T-helper 1 cell (primary cell): ENCODE measurements at places on chromosomes 7 and 10.
A peak's percentile ranks its signal among the peaks of the same experiment; 100 is the strongest.

- DNase-seq, result no peak
Measured at GRCh38 chr7:78429878-78430277, 631.3 kb downstream of the PHTF2 start.

DNA sequence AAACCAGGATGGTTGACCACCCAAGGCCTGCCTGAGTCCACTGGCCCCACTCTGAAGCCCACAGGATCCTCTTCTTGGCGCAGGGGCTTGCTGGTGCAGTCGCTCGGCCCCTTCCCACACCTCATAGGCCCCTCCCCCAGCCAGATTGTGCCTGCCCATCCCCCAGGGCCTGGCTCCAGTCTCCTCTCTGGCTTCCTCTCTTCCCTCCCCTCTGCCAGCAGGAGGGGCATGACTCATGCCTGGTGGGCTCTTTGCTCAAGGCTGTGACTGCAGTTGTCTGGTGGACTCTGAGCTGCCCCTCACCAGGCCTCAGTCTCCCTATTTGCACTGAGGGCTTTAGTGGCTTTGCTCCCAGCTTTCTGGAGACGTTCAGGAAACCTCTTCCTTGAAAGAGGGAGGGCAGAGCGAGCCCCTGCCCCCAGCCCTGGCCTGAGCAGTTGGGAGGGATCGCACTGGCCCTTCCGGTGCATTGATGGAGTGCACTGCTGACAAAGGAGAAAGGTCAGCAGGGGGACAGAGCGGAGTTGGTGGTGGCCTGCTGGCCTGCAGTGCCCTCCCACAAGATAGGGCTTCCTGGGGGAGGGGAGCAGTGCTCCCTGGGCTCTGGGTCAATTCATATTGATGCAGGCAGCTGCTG lies 60.7 kb downstream of the ZMIZ1 start:
- DNase-seq, result no peak

- DNase-seq, result no peak
Measured at GRCh38 chr10:129718548-129719414, 245.3 kb downstream of the EBF3 start.

DNA sequence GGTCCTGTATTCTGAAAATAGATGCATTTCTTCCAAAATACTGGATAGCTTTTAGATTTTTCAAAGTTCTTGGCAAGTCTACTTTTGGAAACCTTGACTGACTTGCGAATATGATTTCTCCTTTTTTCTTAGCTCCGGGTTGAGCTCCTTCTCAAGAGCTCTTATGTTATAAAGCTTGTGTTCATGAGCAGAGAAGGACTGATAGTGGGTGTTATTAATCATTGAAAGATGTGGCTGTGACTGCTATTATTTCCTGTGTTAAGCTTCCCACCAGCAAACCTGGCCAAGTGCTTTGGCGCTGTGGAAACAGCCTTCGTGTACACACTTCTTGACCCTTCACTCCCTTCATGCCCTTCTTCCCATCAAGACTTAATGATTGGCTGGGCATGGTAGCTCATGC lies 98.2 kb downstream of the KIAA1217 start:
- DNase-seq, result no peak

DNA sequence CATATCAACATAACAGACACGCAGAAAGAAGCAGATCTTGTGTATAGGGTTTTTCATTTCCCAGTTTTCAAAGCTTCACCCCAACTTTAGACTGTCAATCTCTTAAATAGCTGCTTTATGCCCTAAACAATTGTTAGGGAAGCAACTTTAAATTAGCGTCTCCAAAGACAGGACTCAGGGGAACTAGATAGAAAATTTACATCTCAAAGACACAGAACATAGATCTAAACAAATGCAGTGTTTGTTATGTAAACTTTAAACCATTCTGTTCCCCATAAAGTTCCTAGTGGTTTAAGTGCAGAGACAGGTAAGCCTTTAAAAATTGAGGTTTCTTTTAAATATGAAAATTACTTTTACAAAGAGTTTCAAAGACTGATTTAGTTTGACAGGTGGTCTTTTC lies 379.2 kb upstream of the GHITM start:
- DNase-seq, result no peak

DNA sequence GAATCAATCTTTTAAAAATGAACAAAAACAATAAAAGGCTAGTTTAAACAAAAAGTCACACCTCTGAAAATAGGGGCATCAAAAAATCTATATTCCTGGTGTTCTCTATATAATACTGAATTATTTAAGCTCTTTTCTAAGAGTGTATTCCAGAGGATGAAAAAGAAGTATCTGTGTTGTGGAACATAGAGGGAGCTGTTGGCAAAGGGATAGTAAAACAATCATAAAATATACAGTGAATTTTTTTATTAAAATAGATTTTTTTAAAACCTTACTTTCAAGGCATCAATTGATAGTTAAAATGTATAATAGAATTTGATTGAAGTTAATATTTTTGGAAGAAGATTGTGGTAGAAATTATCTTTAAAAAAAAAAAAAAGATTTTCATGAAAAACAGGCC lies 1409.1 kb upstream of the CELF2 start:
- no peak for DNase-seq

DNA sequence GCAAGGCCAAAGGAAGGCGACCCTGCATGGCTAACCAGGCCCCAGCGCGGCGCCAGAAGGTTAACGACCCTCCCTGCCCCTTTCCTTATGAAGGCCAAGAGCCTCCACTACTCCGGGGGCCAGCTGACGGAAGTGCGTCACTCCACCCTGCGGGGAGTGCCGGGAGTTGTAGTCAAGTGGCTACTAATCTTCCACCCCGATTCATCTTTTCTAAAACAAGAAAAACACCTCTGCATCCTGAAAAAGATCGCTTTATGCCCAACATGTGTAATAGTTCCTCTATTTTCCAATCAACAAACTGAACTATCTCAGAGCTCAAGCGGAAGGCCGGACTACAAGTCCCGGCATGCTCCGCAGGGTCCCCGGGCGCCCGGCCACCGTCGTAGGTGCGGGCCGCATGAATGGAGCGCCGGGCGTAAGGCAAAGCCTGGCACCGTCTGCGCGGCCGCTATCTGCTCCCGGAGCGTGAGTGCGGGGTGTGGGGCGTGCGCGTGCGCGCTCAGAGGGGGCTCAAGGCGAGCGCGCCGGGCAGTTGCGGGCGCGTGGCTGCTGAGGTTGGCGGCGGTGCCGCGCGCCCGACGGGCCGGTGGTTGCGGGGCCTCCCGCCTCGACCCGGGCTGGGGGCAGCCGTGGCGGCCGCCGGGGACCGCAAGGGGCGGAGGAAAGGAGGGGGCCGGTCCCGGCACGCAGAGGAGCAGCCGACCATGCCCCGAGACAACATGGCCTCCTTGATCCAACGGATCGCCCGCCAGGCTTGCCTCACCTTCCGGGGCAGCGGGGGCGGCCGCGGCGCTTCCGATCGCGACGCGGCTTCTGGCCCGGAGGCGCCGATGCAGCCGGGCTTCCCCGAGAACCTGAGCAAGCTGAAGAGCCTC lies at the start of gene ADO:
ADO (plus strand) TSS at position 365 of the 875 bp plus-strand sequence; CDS start at position 705, 340 bp downstream.
- peak; percentile 74 for DNase-seq

- DNase-seq, result no peak
Measured at GRCh38 chr10:129758207-129759021, 205.7 kb downstream of the EBF3 start.

- DNase-seq, result no peak
Measured at GRCh38 chr10:1247598-1248261, 191.5 kb downstream of the WDR37 start.

GRCh38 chr7:29798422-29798821 lies 7.9 kb upstream of the WIPF3 start:
- DNase-seq, result no peak

DNA sequence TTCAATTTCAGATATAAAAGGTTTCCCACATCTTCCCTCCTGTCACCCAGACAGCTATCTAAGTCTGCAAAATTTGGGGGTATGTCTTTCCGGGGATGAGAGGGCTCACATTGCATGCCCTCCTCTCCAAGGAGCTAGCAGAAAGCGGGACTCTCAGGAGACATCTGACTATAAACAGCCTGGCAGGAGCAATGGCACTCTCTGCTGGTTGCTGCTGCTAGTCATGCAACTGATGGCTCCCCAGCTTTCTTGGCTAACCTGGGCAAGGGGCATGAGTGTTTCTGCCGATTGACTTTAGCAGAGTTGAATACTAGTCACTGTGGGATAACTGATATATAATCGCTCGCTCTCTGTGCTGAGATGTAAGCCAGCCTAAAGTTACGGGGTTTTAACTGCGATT lies 12.0 kb downstream of the TBX20 start:
- DNase-seq, result no peak

- no peak for DNase-seq
Measured at GRCh38 chr7:118836933-118837332, 612.4 kb downstream of the ANKRD7 start.

GRCh38 chr7:112370436-112370835 lies 79.8 kb upstream of the IFRD1 start:
- DNase-seq, result no peak

GRCh38 chr7:129468087-129468486 lies 33.9 kb downstream of the STRIP2 start:
- no peak for DNase-seq

GRCh38 chr10:43884501-43885105 lies 235.9 kb upstream of the ZNF32 start:
- DNase-seq, result no peak

DNA sequence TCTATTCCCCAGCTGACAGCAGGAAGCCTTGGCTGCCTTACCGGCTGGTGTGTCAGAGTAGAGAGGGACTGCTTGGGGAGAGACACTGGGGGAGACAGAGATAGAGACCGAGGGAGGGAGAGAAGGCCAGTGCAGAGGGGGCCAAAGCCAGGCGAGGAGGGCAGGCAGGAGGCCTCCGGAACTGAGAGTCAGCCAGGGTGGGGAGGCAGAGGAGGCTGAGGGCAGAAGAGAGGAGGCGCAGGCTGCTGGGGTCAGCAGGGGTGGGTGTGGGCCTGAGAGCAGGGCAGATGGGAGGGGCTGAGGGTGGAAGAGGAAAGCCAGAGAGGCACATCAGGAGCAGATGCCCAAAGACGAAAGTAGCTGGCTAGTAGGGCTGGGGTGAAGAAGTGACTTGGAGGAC lies 57.2 kb upstream of the PAX2 start:
- no peak for DNase-seq

- no peak for DNase-seq
Measured at GRCh38 chr10:86203162-86203905, 163.3 kb downstream of the GRID1 start.

DNA sequence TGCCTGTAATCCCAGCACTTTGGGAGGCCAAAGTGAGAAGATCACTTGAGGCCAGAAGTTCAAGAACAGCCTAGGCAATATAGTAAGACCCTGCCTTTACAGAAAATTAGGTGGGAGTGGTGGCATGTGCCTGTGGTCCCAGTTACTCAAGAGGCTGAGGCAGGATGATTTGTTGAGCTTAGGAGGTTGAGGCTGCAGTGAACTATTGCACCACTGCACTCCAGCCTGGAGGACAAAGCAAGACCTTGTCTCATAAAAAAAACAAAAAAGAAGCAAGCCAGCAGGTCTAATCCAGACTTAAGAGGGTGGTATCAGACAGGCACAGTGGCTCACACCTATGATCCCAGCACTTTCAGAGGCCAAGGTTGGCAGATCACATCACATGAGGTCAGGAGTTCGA lies 24.5 kb upstream of the KCTD7 start:
- no peak for DNase-seq

DNA sequence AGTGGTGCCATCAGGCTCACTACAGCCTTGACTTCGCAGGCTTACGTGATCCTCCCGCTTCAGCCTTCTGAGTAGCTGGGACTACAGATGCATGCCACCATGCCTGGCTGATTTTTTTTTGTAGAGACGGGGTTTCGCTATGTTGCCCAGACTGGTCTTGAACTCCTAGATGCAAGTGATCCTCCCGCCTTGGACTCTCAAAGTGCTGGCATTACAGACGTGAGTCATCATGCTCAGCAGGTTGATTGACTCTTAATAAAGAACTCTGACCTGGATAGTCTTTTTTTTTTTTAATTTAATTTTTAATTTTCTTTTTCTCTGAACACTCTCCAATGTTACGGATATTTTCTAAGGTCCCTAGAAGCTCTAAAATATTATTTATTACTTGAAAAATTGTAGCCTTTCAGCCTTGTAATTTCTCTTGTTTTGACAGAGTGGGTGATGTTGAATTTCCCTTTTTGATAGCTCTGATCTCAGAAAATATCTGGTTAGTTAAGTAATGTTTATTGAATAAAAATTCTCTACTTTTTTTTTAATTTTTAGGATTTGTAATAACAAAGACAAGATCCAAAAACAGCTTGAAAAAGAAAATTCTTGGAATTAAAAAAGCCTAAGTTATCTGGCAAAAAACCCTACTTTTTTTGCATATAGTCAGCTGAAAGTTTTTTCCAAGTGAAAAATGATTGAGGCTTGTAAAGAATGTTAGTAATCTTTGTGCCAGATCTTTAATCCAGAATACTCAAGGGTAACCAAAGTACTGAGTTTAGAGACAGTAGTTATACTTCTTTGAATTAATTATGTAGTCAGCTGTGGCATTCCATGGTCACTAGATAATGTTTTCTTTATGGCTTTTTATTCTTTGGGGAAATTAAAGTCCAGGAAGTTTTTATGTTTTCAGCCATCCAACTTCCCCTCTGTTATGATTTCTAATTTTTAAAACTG lies 26.7 kb downstream of the TBC1D12 start:
- no peak for DNase-seq

- no peak for DNase-seq
Measured at GRCh38 chr10:17606547-17607040, 10.6 kb downstream of the HACD1 start.

- no peak for DNase-seq
Measured at GRCh38 chr10:110023785-110024465, 16.1 kb downstream of the ADD3 start.

GRCh38 chr10:13890233-13891127 lies 303.7 kb downstream of the PRPF18 start:
- DNase-seq, result no peak

DNA sequence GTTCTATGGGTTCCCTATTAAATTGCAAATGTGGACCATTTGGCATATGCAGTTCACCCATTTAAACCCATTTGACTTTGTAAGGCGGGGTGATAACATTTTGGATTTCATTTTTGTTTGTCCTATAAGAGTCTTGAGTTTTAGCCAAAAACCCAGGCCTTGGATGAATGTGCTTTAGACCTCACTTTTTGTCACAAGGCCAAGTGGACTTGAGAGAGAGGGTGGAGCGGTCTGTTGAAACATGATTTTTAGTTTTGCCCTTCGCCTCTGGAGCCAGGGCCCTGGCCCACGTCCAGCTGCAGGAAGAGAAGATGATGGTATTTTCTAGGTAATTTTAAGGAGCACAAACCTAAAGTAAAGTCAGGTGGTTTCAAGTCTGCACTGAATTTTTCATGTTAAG lies 260.1 kb downstream of the SLC25A13 start:
- no peak for DNase-seq

- no peak for DNase-seq
Measured at GRCh38 chr10:19730907-19731217, 85.4 kb upstream of the PLXDC2 start.

DNA sequence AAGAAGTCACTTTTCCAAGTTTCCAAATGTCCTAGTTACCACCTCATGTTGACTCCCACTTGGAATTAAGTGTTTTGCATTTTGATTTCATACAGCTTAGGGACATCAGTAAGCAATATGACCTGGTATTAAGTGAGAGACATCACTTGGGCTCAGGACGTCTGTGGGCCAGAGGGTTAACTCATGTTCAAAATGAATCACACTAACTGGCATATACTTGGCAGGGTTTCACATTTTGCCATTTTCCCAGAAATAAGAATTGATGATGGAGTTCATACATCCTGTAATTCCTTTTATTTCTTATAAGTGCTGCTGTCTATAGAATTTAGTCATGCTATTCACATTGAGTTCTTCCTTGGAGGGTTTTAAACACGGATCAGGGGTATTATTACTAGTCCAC lies 516.5 kb downstream of the PHTF2 start:
- no peak for DNase-seq

GRCh38 chr10:64573623-64574325 lies 1052.6 kb downstream of the REEP3 start:
- no peak for DNase-seq

GRCh38 chr10:60208676-60209269 lies 180.9 kb downstream of the ANK3 start:
- no peak for DNase-seq

GRCh38 chr10:98309366-98310355 lies 41.7 kb upstream of the LOXL4 start:
- DNase-seq, result no peak
